ENCODE measurements at places on chromosomes 5 and 9.
A peak's percentile ranks its signal among the peaks of the same experiment; 100 is the strongest.

GRCh38 chr9:130639866-130640555 lies 24.4 kb upstream of the PRDM12 start:
- DNase-seq: no peak

- DNase-seq: no peak
Measured at GRCh38 chr9:105064248-105065097, 136.5 kb upstream of the ABCA1 start.

- no peak for DNase-seq
Measured at GRCh38 chr5:175365866-175366265, 78.1 kb downstream of the DRD1 start.

GRCh38 chr5:53425687-53426511 lies 54.5 kb upstream of the FST start:
- peak; percentile 5 for DNase-seq

DNA sequence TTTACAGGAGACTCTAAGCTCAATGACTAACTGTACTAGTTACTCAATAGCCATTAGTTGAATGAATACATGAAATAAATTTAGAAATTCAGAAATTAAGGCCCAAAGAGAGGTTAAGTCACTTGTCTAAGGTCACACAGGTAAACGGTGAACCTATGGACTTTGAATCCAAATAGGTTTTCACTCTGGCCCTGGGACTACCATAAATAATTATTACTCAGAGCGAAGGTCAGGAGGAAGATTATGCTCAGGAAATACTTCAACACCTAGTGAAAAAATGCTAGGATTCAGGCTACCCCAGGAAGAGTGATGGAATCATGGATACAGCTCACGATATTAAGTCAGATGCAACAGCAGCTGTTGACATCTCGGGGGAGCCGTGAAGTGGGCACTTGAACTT lies 417.4 kb downstream of the GABRG2 start:
- DNase-seq: no peak

DNA sequence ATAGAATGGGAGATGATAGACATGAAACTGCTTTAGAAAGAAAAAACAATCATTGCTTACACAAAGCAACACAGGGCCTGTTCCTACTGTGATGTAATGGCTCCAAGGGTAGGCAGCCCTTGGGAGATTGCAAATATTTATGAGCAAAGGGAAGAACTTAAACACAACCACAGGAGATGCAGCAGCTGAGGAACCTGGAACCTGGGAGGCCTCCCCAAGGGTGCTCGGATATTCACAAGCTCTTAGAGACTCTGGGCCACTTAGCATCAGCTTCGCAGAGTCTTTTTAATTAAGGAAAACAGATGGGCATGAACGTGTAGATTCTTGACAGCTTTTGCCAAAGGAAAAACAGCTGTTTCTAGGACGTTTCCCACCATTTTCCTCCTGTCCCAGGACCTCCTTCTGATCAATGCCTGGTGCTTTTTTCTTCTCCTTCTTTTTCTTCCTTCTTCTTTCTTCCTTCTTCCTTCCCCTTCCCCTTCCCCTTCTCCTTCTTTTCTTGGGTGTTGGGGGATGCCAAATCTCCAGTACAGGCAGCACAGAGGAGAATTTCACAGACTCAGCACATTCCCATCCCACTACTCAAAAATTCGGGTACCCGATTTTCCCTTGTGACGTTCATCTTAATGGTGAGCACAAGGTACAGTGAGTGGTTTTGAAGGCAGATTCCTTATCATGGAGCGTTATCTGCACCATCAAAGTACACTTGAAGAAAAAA lies 28.1 kb upstream of the TCF7 start:
- no peak for DNase-seq

DNA sequence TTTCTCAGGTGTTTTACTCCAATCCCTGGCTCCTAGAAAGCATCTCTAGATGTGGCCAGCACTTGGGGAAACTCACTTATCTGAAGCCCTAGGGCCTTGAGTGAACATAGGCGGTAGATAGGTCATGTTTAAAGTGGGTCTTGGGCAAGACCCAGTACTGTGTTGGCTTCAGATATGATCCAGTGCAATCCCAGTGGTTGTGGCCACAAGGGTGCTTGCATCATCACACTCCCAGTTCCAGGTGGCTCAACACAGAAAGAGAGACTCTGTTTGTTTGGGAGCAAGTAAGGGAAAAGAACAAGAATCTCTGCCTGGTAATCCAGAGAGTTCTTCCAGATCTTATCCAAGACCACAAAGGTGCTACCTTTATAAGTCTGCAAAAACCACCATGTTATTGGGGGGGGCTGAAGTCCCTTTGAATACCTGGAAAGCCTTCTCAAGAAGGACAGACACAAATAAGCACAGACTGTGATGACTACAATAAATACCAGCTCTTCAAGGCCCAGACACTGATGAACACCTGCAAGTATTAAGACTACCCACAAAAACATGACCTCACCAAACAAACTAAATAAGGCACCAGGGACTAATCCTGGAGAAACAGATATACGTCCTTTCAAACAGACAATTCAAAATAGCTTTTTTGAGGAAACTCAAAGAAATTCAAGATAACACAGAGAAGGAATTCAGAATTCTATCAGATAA lies 114.7 kb downstream of the LURAP1L start:
- DNase-seq: no peak

DNA sequence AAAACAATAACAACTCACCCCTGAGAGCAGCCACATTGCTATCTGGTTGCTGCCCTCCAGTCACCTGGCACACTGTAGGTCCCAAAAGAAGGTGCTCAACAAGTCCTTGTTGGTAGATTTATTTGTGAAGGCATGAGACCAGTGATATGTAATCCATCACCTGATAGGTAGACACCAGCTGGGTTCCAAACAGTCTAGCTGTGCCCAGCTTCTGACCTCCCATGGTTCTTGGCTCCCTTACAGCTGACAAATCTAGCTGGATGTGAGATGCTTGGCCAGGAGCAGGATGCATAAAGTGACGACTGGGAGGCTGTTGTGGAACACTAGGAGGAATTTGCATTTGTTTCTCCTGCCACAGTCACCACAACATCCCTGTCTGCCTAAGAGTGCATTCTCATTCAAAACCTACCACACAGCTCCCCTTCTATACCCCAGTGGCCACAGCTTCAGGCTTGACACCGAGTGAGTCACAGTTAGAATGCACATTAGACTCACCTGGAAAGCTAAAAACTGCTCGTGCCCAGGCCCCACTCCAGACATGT lies 7.8 kb upstream of the VLDLR start:
- DNase-seq: no peak

GRCh38 chr9:113623851-113624485 lies 160.4 kb downstream of the RGS3 start:
- DNase-seq: no peak

Data from stimulated activated CD4-positive, alpha-beta T cell treated with anti-CD3 and anti-CD28 coated beads, TNF-alpha, amount 100 ng/mL, for 24 hours (primary cell).